CD4-positive, alpha-beta T cell treated with Interleukin-15 for 4 hours (primary cell): ENCODE measurements at places on chromosomes 13 and 19.
A peak's percentile ranks its signal among the peaks of the same experiment; 100 is the strongest.

- no peak for DNase-seq
Observed at GRCh38 chr13:51325837-51326236, 13.7 kb upstream of the SERPINE3 start.

DNA sequence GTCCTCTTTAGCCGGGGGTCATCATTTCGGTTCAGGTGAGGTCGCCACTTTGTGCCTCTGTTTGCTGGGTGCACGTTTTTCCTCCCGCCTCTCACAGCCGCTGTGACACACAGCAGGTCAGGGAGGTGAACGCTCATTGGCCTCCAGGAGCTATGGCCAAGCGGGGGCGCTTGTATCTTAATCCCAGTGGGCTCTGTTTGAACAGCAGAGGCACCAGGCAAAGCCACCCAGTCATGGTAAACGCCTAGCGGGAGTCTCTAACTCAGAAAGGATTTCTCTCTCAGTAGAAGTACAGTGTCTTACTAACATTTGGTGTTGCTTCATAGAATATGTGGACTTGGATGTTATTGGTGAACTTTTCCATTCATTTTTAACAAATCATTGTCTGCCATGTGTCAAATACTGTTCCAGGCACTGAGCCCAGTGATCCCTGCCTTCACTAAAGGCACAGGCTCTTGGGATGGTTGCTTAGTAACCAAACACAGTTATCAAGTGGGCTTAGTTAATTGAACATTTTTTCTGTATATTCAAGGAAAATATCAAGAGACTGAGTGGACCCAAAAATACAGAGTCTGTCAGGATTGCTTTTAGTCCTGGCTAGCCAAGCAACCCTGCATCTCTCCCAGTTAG, 186.7 kb downstream of the STK24 start:
- no peak for DNase-seq

GRCh38 chr19:48308631-48309586, 16.4 kb upstream of the EMP3 start:
- DNase-seq: no peak

GRCh38 chr19:18437491-18438330, at the start of gene ISYNA1:
Gene ISYNA1, minus strand, starts transcription at chr19:18438133. Its CDS starts 154 bp downstream, at chr19:18437979.
- peak; percentile 43 for DNase-seq

DNA sequence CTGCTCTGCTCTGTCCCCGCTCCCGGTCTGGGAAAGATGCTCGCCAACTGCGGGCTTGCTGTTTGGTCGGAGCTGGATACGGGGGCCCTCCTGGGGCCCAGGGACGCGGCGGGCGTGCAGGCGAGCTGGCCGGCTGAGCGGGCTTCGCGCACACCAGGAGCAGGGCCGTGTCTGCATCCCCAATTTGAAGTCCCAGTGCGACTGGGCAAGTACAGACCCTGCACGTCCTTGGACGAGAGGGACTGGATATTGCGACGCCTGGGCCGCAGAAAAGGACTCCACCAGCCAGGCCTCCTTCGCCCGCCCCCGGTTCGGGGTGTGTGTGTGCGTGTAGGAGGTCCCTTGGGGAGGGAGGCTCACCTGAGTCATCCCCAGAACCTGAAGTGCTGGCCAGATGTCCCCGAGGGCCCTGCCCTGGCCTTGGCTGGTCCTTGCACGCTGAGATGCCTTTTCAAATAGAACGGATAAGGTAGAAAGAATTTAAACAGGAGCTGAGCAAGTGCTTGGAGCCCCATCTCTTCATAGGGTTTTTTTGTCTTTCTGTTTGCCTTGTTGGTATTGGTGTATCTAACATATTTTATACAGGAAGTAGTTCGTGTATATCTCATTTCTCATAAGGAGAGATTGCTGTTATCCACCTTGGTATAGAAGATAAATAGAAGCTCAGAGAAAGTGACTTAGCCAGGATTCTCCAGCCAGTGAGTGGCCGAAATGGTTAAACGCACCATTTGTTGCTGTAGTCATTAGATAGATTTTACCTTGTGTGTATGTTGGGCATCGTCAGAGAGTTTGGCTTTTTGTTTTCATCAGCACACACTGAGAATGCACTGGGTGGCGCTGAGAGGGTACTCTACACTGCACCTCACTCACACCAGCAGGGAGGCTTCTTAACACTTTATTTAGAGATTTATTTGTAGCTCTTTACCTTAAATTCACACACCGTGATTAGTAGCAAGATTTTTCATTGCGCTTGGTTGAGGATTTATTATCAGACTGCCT, 1.1 kb downstream of the NAXD start:
- peak; percentile 17 for DNase-seq
